Stimulated activated CD4-positive, alpha-beta T cell treated with anti-CD3 and anti-CD28 coated beads, Interleukin-1b, Interleukin-23, amount 100 ng/mL, for 4 hours (primary cell): ENCODE measurements at places on chromosomes 7 and 10.

- no peak for DNase-seq
Observed at GRCh38 chr7:68269405-68269804, 1272.8 kb downstream of the TYW1 start.

DNA sequence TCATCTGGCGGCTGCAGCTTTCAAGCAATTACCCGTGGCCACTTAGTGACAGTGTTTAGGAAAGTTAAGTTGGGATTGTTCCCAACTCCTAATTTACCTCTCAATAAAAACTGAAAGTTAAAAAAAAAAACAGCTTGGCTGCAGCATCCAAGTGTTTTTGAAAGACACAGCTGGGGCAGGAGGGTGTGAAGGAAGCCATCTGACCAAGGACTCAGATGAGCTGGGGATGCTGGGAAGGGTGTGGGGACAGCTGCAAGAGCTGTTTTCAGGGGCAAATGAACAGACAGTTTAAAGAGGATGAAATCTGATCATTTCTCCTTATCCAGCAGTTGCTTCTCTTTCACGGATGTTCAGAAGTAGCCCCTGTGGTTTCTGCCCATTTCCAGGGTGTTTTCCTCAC lies 129.2 kb upstream of the CDCA7L start:
- no peak for DNase-seq

GRCh38 chr10:113139699-113140098 lies 189.7 kb downstream of the TCF7L2 start:
- no peak for DNase-seq

- no peak for DNase-seq
Observed at GRCh38 chr10:13617116-13617515, 30.4 kb downstream of the PRPF18 start.

- DNase-seq = no peak
Observed at GRCh38 chr10:19817231-19817933, 1.1 kb downstream of the PLXDC2 start.

GRCh38 chr7:101795461-101795860 lies 22.0 kb upstream of the CUX1 start:
- no peak for DNase-seq

GRCh38 chr7:43588477-43589132 lies 5.7 kb downstream of the STK17A start:
- no peak for DNase-seq

GRCh38 chr7:120799813-120800475 lies 58.0 kb downstream of the TSPAN12 start:
- no peak for DNase-seq

DNA sequence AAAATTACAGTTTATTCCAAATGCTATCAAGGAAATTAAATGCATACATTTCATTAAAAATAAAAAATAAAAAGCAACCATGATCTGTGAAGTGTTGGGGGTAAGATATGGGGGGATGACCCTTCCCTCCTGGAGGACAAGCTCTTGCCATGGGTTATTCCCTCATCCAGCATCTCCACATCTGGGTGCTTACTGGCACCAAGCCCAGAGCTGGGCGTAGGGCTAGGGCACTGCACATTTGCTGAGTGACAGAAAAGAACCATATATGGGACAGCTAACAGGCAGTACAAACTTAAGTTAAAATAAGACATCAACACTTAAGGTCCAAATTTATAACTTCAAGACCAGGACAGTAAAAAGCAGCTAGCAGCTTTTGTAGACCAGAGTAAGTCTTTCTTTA lies 10.2 kb downstream of the CCDC6 start:
- DNase-seq = no peak

GRCh38 chr7:112001091-112001826 lies 204.9 kb downstream of the DOCK4 start:
- DNase-seq = no peak

DNA sequence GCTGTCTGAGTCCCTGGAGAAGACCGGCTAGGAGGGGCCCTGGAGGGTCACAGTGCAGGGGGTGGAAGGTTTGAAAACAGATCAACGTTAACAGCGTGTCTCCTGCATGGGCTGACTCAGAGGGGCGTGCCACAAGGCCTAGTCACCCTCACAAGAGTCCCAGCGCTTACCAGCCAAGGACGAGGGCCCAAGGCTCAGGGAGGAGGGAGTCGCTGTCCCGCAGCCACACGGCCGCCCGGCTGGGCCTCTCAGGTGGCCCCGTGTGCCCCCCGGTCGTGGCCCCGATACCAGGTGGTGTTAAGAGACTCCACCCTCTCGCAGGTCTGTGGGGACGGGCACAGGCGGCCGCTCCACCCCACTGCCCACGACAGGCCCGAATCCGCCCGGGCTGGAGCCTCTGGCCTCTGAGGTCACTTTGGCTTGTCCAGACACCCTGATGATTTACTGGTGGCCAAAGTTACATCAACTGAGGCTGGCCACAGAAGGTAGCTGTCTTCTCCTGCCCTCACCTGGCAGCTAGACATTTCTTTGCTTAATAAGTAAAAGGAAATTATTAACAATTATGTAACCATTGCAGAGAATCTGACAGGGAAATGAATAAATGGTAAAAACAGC lies 34.0 kb downstream of the FAM20C start:
- no peak for DNase-seq

DNA sequence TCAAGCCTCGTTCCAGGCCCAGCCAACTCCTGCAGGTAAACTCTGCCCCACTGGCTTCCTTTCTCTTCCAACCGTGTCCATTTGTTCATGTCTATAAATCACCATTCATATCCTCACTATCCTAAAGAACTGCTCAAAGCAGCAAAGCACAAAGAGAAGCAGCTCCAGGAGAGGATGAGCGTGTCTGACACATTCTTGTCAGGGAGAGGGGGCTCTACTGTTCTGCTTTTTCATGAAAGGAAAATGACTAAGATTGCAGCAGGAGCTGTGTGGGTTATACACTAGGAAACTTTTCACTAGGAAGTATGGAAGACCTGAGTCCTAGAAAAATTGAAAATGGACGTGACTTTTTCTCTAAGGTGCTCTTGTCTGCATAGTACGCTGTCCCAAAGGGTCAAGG lies 16.7 kb downstream of the AGFG2 start:
- DNase-seq = no peak

- no peak for DNase-seq
Observed at GRCh38 chr7:132131196-132131595, 445.1 kb downstream of the PLXNA4 start.

DNA sequence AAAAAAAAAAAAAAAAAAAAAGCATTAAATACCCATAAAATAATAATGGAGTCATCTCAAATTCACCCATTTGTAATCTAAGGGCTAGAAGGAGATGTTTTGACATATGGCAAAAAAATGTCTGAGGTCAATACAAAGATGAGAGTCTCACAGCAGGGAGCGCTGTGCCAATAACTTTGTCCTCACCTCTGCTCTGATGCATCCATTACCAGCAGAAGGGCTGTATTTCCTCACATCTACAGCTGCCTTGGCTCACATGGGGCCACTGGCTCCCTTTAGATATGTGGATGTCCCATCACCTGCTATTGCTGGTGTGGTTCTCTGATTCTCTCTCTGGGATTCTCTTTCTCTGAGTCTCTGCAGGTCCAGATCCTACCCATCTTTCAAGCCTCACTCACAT lies 90.3 kb upstream of the FAM133B start:
- no peak for DNase-seq

DNA sequence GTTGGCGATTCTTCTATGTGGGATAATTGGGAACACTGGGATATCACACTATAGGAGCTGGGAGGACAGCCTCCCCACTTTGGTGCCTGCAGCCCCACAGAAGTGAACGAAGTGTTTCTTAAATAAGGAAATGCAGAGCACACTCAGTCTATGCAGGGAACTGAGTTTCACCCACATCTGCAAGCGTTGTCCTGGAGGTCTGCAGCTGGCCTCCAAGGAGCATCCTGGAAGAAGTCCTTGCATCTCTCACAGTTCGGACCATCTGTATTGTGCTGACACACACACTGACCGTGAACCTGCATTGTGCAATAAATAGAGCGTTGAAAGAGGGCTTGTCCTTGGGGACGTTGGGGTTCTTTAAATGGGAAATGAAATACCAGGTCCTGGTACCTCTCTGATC lies 25.8 kb downstream of the LAMB4 start:
- no peak for DNase-seq
